ENCODE measurements at places on chromosomes 6 and 20. TPM values are rescaled to one million over a fixed set of nuclear protein-coding genes. Genes with fewer than 3 reads are reported as not detected.

The STX11 gene
- 6.5 TPM for total RNA-seq

The CCN6 gene
- not detected for total RNA-seq

The RAD21L1 gene
- not detected for total RNA-seq

The DYNLT2 gene
- total RNA-seq, result 2.8 TPM

DNA sequence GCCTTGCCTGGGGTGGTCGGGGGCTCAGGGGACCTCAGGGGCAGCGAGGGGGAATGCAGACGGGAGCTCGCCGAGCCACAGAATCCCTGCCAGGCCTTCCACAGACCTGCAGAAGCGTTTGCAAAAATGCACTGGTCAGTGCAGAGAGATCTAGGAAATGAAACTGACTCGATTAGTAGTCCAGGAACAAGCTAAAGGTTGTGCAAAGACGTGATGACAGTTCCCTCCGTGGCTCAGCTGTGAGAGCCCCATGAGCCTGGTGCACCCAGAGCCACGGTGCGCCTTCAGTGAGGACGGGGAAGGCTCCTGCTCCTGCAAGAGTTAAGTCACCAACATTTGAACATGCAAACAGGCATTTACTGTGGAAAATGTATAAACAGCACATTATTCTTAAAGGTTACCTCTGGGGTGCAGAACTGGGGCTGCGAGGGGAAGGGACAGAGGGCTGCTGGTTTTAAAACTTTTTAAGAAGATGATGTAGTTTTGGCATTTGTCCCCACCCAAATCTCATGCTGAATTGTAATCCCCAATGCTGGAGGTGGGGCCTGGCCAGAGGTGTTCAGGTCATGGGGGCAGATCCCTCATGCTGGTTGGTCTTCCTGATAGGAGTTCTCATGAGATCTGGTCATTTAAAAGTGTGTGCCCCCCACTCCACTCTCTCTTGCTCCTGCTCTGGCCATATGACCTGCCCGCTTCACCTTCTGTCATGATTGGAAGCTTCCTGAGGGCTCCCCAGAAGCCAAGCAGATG, 147.3 kb downstream of the DLL1 start:
- DNase-seq, result peak; percentile 51
- H3K36me3 ChIP-seq, result no peaks in the 10 kb centered on the region
- H3K27ac ChIP-seq, result no peak overlapping the region
- H3K4me1 ChIP-seq, result no peaks in the 10 kb centered on the region
- no peaks in the 10 kb centered on the region for H3K27me3 ChIP-seq
- H3K4me3 ChIP-seq, result no peak overlapping the region

GRCh38 chr6:42142118-42142835, at the start of gene C6orf132:
Gene C6orf132 (minus strand): TSS chr6:42142620. CDS start chr6:42142444, 176 bp downstream.
- H3K4me1 ChIP-seq, result no peaks in the 10 kb centered on the region
- DNase-seq, result no peak
- H3K4me3 ChIP-seq, result no peak within 1 kb of the TSS
- no peaks in the 10 kb centered on the region for H3K36me3 ChIP-seq
- no peaks in the 10 kb centered on the region for H3K27me3 ChIP-seq
- no peak within 1 kb of the TSS for H3K27ac ChIP-seq

DNA sequence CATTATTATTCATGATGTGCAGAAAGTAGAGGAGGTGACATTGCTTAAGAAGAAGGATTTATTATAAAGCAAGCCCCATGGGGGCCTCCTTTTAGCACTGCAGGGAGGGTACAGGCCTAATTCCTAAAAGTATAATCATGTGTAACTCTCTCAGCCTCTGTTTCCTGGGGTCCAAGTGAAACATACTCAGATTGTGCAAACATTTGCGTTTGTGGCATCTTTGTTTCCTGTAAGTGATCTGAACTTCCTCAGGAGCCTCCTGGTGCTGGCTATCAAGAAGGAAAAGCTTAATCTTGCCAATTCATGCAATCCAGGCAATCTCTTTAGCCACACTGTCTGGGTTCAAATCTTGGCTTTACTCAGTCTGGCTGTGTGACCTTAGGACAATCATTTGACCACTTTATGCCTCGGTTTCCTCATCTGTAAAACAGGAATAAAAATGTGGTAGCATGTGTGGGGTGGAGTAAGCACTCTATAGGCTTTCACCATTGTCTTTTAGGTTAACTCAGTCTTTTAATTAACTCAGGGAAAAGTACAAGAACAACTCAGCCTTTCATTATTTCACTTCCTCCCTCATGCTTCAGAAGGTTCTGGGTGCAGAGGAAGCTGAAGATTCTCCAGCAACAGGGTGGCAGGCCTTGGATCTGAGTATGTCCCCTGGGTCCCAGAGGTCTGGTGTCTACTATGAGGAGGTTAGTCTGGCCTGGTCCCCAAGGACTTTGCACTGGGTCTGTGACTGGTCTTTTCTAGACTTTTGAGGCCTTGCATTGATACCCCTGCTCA, 831 bp upstream of the SIRPB2 start:
- H3K4me1 ChIP-seq, result no peaks in the 10 kb centered on the region
- no peak overlapping the region for H3K27ac ChIP-seq
- H3K36me3 ChIP-seq, result no peaks in the 10 kb centered on the region
- peaks cover 2% of the 10 kb centered on the region for H3K27me3 ChIP-seq
- DNase-seq, result no peak

- no peaks in the 10 kb centered on the region for H3K27me3 ChIP-seq
- H3K27ac ChIP-seq, result no peak overlapping the region
- H3K4me1 ChIP-seq, result no peaks in the 10 kb centered on the region
- no peak overlapping the region for H3K4me3 ChIP-seq
- no peak for DNase-seq
- no peaks in the 10 kb centered on the region for H3K36me3 ChIP-seq
These were observed 52.5 kb upstream of the TAGAP start for GRCh38 chr6:159097256-159097655.

DNA sequence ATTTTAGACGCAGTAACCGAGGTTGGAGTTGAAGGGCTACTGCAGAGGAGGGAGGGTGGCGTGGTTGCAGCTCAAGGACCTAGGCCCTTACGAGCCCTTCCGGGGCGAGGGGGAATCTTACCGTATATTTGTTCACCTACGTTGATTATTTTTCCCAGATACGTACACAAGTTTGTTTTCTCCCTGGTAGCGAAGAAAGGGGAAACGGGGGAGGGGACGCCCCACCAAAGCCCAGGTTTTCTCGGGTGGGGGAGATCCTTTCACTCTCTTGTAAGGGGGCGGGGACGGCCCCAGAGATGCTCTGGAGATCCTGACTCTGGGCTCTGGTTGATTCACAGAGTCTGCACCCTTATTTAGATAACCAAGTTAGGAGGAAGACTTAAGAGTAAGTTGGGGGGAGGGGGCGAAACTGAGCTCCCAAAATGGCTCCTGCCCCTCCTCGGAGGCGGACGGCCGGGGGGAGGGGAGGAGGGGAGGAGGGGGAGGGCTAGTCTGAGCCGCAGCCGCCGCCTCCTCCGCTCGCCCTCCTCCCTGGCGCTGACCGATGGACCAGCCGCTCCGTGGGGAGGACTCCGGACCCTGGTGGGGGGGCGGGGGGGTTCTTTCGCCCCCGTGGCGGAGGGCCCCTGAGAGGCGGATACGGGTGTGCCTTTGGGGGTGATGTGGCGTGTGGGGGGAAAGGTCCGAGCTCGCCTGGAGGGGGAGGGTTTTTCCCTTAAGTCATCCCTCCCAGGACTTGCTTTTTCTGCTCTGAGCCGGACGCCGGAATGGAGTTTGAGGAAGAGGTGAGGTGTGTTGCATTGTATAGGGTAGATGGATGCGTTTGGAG, 2.2 kb downstream of the BRD2 start:
- peak; percentile 96 for DNase-seq
- H3K27me3 ChIP-seq, result peaks cover 2% of the 10 kb centered on the region
- H3K27ac ChIP-seq, result peak overlapping the region; percentile 100
- peak overlapping the region; percentile 97 for H3K4me3 ChIP-seq

GRCh38 chr6:149477544-149477943, 7.3 kb downstream of the ZC3H12D start:
- no peak overlapping the region for H3K27ac ChIP-seq
- H3K27me3 ChIP-seq, result no peaks in the 10 kb centered on the region
- H3K36me3 ChIP-seq, result no peaks in the 10 kb centered on the region
- DNase-seq, result no peak
- no peak overlapping the region for H3K4me3 ChIP-seq
- H3K4me1 ChIP-seq, result no peaks in the 10 kb centered on the region

DNA sequence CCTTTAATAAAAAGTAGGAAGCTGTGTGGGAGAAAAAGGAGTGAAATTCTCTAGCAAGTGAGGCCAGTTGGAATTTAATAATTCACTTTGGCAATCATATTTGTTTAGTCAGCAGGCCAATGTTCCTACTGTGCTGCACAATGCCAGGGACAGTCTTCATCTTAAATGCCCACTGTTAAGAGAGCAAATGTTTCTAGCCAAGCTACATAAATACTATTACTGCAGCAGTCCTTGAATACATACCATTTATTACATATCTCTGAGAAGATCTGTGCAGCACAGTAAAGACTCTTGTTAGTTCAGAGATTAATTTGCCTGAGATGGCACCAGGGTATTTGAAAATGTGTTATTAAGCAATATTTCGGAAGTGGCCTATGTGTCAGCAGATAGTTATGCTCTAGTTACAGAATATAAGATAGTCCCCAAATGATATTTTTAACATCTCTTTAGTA, 105.4 kb downstream of the OGFRL1 start:
- H3K4me1 ChIP-seq, result peaks cover 7% of the 10 kb centered on the region
- H3K27ac ChIP-seq, result no peak overlapping the region
- DNase-seq, result no peak
- no peaks in the 10 kb centered on the region for H3K27me3 ChIP-seq

DNA sequence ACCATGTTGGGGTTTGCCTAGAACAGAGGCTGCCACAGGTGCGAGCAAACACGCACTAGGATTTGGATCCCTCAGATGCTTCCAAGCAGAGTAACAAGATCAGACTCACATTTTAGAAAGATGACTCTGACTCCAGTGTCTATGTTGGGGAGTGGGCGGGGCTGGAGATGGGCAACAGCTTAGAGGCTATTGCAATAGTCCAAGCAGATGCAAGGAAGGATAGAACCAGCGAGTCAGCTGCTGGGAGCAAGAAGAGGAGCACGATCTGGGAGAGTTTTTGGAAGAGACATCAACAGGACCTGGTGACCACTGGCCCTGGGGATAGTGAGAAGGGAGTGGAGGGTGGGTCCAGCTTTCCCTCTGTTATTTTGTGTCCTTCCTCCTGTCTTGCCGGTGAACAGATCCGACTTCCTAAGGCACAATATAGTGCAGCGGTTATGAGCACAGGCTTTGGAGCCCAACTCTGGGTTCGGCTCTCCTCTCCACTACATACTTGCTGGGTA, 52.7 kb downstream of the FGD2 start:
- no peak overlapping the region for H3K27ac ChIP-seq
- no peak for DNase-seq
- no peak overlapping the region for H3K4me3 ChIP-seq
- H3K4me1 ChIP-seq, result no peaks in the 10 kb centered on the region
- no peaks in the 10 kb centered on the region for H3K27me3 ChIP-seq

DNA sequence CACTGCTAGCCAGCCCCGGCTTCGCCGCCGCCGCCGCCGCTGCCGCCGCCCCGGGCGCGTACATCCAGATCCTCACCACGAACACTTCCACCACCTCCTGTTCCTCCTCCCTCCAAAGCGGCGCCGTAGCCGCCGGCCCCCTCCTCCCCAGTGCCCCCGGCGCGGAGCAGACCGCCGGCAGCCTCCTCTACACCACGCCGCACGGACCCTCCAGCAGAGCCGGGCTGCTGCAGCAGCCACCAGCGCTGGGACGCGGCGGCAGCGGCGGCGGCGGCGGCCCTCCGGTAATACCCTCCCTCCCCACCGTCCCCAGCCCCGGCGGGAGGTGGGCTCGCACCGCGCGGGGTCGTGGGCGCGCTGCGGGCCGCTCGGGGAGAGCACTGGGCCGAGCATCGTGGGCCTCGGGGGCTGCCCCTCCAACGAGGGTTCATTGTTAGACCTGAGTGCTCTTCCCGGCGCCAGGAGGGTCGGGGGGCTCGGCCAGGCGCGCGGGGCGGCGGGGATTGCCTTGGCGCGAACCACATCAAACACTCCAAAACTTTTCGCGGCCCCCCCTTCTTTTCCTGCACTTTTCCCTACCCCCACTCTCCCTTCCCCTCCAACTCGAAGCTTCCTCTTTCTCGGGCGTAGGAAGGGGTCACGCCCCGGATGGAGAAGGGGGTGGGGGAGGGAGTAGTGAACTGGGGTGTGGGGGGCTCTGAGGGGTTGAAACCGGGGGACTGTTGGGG, 827 bp downstream of the E2F3 start:
- H3K27me3 ChIP-seq, result no peaks in the 10 kb centered on the region
- DNase-seq, result peak; percentile 84
- no peaks in the 10 kb centered on the region for H3K4me1 ChIP-seq
- H3K36me3 ChIP-seq, result no peaks in the 10 kb centered on the region
- H3K4me3 ChIP-seq, result peak overlapping the region; percentile 94

DNA sequence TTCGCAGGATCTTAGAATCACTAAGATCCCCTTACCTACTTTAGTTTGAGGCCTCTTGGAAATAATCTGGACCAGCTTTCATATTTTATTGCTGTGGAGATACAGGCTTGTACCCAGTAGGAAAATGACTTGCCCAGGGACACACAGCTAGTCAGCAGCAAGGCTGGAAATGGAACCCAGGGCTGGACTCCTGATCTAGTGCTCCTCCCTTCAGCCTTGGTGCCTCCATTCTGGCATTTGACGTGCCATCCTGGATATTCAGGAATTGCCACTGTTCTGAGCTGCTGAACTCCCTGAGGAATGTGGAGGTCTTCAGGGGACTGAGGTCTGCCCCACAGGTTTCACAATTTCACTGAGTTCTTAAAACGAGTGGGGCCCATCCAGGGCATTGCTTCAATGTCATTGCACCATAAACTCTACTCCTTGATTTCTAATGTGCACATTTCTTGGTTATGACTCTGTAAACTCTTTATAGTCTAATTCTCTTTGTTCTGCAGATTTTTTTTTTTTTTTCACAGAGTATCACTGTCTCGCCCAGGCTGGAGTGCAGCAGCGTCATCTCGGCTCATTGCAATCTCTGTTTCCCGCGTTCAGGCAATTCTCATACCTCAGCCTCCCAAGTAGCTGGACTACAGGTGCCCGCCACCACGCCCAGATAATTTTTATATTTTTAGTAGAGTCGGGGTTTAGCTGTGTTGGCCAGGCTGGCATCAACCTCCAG, 26.7 kb upstream of the CDKN1A start:
- no peaks in the 10 kb centered on the region for H3K4me1 ChIP-seq
- H3K36me3 ChIP-seq, result no peaks in the 10 kb centered on the region
- no peak overlapping the region for H3K27ac ChIP-seq
- no peak for DNase-seq
- H3K4me3 ChIP-seq, result no peak overlapping the region
- no peaks in the 10 kb centered on the region for H3K27me3 ChIP-seq

DNA sequence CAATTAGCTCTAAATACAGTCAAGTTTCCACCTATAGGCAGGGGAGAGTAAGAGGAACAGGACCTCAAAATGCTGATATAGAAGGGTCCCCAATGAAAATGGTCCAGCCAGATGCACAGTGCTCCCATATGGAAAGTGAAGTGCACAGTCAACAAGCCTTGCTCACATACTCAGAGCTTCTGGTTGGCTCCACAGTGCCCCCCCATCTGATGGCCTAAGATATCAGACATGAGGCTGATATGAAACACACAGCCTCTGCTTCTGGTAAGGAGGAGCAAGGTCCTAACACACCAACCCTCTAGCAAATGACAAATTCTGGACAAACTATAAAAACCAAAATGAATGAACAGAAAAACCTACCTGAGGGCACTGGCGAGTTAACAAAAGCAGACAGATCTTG, 111.4 kb upstream of the EMILIN3 start:
- no peak for DNase-seq
- H3K36me3 ChIP-seq, result no peaks in the 10 kb centered on the region
- no peak overlapping the region for H3K27ac ChIP-seq

Measured in aorta (tissue), 5 donors.